ENCODE measurements at places on chromosomes 3 and 15.

GRCh38 chr3:83230841-83231240 is 1469.4 kb upstream of the GBE1 start:
- no peak for DNase-seq

- no peak for DNase-seq
These were observed 18.4 kb upstream of the GHSR start for GRCh38 chr3:172466553-172467130.

- DNase-seq = no peak
These were observed 22.1 kb downstream of the SLC25A26 start for GRCh38 chr3:66242788-66243464.

GRCh38 chr3:186843039-186843432 is 526 bp downstream of the ADIPOQ start:
- DNase-seq = no peak
